Kidney tubule cell (primary cell): ENCODE measurements at places on chromosomes 16 and 17.

- DNase-seq, result no peak
These were observed 1.2 kb downstream of the TBX2 start for GRCh38 chr17:61400717-61401388.

GRCh38 chr17:4987767-4988567, 492 bp upstream of the CAMTA2 start:
- DNase-seq, result no peak

GRCh38 chr16:62194828-62195227, 158.6 kb upstream of the CDH8 start:
- no peak for DNase-seq

GRCh38 chr16:12681653-12682052, 122.0 kb downstream of the CPPED1 start:
- no peak for DNase-seq

GRCh38 chr16:12455287-12455798, 348.3 kb downstream of the CPPED1 start:
- DNase-seq, result peak; percentile 73

DNA sequence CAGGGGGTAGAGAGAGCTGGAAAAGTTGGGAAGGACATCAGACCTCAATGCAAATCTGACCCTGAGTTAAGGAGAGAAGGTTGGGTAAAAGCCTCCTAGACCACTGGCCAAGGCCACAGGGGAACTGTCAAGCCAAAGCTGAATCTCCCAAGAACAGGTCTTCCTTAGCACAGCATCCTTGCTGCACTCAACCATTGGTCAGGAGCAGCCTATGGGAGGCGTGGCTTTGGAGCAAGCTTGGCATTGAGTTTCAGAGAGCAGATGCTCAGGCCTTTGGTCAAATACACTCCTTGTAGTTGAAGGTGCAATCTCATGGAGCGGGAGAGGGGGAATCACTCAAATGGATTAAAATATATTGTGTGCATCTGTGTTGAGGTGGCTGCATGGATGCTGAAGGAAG, 21.8 kb downstream of the SOX9 start:
- no peak for DNase-seq

DNA sequence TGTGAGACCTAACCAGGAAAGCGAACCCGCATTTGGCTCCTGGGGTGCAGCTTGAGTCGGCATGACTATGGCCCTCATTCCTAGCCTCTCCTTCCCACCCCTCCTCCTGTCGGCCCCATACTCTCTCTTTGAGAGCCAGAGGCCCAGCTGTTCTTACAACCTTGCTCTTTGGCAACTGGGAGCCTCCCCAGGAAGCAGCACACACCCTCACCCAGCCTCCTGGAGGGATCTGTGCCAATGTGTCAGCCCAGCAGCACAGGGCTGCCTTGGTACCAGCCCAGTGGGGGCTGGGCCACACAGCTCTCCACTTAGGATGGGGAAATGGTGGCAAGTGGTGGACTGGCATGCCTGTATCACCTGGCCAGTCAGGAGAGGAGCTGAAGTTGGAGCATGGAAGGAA, 70.3 kb upstream of the LGALS9 start:
- DNase-seq, result no peak

DNA sequence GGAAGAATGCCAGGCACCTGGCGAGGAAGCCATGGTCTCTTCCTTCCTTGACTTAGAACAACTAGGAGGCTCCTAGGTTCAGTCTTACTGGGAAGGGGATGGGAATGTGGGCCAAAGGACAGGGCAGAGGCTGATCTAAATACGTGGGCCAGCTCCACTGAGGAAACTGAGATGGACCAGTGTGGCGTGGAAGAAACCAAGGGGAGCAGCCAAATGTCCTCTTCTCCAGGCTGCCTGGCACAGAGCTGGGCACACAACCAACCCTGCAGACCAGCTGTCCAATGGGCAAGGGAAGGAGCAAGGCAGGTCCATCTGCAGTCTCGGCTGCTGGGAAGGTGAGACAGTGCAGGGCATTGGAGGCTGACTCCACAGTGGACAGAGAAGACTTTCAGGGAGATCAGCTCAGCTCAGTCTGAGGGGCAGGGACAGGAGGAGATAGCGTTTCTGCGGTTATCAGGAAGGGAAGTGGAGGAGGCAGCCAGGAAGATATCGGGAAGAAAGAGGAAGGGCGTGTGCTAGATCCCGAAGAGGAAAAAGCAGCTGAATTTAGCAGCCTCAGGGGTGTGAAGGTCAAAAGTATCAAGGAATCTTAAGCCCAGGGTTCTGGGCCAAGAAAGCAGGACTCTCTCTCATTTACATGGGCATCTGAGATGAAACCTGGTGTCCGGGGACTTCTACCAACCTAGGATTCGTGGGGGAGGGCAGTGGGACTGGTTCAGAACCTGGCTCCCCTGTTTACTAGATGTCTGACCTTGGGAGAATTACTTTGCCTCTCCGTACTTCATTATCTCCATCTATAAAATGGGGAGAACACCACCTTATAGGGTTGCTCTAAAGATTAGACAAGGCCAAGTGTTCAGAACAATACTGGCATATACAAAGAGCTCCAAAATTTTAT, 1.8 kb downstream of the KIFC3 start:
- DNase-seq, result peak; percentile 28

GRCh38 chr17:66343531-66344078, 41.2 kb downstream of the PRKCA start:
- DNase-seq, result no peak

DNA sequence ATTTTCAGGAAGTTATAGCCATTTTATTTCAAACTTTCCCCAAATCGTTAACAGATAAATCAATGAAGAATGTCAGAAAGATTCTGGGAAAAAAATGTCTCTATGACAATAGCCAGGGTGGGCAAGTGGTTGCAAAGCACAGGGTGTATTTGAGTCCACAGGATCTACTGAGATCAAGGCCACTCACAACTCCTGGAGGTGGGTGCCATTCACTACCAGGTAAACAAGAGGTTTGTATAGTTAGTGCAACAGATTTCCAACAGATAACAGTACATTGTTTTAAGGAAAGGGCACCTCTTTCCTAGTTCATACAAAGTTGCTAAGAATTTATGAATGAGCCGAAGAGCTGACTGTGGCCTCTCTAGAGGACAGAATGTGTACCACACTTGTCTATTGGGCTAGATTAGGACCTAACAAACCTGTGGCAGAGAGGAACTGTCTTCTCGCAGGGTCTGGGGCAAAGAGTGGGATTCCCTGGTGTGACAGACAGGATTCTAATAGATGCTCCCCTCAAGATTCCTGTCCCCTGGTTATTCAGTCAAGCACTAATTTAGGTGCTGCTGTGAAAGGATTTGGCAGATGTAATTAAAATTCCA, 52.0 kb upstream of the ZNF629 start:
- DNase-seq, result no peak

- DNase-seq, result peak; percentile 85
These were observed 29.8 kb downstream of the PRSS54 start for GRCh38 chr16:58264961-58265479.

- peak; percentile 78 for DNase-seq
These were observed 63.5 kb downstream of the TANC2 start for GRCh38 chr17:63029541-63029940.

GRCh38 chr17:50594128-50594823, 33.8 kb downstream of the CACNA1G start:
- DNase-seq, result no peak

- no peak for DNase-seq
These were observed 501.1 kb upstream of the KIF2B start for GRCh38 chr17:53321651-53322050.

DNA sequence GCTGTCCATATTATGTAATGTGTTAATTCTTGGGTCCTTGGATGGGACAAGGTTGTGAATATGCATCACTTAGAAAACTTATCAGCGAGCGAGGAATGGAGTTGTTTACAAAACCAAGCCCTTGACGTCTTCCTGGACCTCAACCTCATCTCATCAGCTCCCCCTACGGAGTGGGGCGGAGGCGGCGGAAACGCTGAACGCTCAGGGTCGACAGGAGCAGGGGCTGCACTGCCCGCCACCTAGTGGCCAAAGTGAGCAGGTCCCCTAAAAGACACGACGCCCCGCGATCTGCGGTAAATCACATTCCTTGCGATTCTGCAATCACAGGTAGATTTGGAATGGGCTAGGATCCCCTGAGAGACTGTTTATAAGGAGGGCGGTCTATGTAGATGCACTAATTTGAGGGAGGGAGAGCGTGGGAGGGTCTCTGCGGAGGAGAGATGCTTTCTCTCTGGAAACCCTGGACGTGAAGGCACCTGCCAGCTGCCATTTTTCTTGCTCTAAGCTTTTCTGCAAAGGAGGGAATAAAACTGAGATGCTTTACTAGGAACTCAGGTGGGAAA, 5.4 kb upstream of the ICAM2 start:
- peak; percentile 73 for DNase-seq

- no peak for DNase-seq
These were observed 161.0 kb downstream of the GSG1L start for GRCh38 chr16:27902551-27902950.

- no peak for DNase-seq
These were observed 24.6 kb downstream of the CTU2 start for GRCh38 chr16:88730632-88731607.

- DNase-seq, result peak; percentile 72
These were observed 24.5 kb downstream of the STXBP4 start for GRCh38 chr17:54992797-54993639.

- peak; percentile 67 for DNase-seq
These were observed 8.5 kb upstream of the ICAM2 start for GRCh38 chr17:64028874-64029464.

DNA sequence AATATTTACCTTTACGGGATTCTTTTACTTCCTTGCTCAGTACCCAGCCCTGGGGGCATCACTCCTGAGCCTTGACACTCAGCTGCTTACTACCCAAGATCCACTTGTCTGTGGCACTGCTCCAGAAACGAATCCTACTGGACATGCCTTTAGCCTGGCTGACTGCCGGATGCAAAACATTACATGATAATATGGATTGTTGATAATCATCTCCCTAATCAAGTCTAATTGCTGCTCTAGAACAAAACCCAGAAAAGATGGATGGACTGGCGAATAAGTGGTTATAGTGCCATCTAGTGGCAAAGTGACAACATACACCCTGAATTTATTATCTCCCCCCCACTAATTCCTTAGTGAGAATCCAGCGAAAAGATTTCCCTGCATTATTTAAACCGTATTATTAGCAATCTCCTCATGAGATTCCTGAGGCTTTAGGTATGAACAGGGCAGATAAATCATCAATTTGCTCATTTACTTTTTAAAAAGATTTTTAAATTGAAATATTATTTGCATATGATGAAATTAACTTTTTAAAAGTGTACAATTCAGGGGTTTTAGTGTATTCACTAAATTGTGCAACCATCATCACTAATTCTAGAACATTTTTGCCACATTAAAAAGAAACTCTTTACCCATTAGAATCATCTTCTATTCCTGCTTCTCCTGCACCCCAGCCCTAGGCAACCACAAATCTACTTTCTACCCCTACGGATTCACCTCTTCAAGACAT, 61.6 kb downstream of the RGS9 start:
- peak; percentile 65 for DNase-seq
